ENCODE measurements at places on chromosomes 12 and 14.

- DNase-seq = no peak
Measured at GRCh38 chr12:66279123-66279712, 23.1 kb upstream of the HELB start.

DNA sequence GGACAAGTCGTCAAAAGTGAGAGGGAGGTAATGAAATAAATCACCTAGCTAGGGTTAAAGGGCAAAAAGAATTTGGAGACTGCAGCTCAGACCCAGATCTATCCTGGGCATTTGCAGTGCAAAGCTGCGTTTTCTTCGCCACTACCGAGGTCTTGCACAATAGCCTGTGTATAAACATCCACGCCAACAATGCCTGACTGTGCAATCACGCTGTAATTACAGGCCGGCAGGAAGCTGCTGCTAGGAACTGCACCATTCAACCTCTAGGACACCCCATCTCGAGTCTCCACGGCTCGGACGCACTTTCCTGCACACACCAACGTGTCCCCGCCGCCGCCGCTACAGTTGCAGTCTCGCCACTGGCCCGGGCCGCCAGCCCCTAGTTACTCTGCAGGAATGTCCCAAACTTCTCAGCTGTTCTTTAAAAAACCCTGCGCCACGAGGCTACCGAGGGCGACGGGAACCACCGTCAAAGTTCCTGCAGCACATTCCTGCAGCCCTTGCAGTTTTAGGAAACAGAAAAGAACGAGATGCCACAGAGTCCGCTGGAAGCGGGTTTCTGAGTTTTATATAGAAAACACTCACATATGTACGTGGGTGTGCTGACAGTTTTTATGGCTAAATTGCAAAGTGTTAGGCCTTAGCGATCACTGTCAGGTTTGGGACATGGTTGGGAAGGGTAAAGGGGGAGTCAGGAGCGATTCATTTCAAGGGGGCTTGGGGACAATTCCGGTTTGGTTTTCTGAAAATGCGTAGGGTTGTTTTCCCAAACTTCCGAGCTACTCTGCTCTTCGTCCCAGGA lies 65.6 kb upstream of the PTGR2 start:
- DNase-seq = no peak

DNA sequence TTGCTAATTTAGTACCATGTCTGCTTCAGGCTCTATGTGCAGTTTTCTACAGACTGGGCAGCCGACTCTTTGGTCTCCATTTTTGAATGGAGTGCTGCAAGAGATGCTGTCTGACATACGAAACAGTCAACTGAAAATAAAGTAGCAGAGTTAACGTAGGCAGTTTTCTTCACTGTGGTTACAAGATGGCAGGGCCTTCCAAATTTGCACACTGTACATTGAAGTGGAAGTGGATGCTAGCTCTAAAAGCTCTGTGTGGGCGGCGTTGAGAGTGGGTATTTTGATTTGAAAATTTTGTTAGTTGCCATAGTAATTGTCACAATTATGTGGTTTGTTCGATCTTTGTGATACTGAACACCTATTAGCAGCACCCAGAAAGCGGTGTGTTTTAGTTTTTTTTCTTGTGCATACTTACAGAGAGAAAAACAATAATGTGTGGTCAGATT lies 154.9 kb upstream of the ATP2B1 start:
- no peak for DNase-seq

DNA sequence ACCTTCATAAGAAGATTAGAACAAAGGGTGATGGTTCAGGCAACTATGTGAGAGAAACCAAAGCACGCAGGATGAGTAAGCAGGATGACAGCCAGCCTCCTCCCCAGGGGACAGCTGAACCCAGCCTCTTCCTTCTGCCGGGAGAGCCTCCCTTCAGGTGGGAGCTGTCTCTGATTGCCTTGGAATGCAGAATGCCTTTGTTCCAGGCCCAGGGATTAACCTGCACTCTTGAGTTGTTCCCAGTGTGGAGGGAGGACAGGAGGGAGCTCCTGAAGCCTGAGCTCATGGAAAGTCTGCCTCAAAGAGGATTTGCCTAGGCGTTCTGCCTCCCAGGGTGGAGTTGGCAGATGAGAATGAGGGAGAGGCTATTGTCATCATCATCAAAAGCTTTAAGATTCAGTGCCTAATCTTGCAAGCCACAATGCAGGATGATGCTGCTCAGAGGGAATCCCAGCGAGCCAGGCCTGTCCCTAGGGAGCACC lies 3.6 kb upstream of the KRT6A start:
- no peak for DNase-seq

- peak; percentile 49 for DNase-seq
Measured at GRCh38 chr14:76876076-76876475, 49.9 kb downstream of the LRRC74A start.

DNA sequence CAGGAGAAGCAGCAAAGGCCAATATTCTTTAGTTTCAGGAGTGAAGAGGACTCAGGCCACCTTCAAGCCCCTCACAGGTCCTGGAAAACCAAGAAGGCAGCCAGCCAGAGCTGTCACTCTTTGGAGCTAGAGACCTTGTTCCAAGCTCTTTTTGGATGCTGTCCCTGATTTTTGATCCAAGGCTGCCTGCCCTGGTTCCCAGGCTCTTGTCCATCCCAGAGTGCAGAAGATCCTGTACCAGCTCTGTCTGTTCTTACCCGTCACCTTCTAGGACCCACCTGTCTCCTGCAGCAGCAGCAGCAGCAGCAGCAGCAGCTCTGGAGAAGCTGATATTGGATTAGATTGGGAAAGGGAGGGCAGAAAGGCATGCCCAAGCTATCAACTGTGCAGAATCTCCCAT lies 157.1 kb upstream of the NEDD1 start:
- DNase-seq = no peak

GRCh38 chr14:26925876-26926584 lies 328.2 kb upstream of the NOVA1 start:
- DNase-seq = no peak
